ENCODE measurements at places on chromosomes 12 and 14.

- H3K27me3 ChIP-seq: no peaks in the 10 kb centered on the region
- H3K27ac ChIP-seq: no peak overlapping the region
- H3K4me1 ChIP-seq: peaks cover 3% of the 10 kb centered on the region
- DNase-seq: no peak
These were observed 10.3 kb downstream of the RBM23 start for GRCh38 chr14:22908601-22909000.

DNA sequence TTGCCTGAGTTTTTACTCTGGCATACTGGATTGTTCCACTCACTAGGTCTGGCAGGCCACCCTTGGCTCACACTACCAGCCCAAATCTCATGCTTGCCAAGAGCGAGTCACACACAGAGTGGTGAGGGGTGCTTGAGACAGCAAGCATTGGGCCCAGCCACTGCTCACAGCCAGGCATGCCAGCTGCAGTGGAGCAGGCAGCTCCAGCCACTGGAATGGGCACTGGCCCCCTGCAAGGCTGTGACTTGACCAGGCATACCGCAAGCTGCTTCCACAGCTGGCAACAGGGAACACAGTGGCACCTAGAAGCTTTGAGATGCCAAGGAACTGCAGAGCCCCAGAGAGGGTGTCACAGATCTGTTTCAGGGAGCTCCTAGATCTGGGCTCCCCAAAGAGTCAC is 488.5 kb downstream of the LRFN5 start:
- no peaks in the 10 kb centered on the region for H3K36me3 ChIP-seq
- H3K27me3 ChIP-seq: no peaks in the 10 kb centered on the region
- H3K4me3 ChIP-seq: no peak overlapping the region
- H3K4me1 ChIP-seq: no peaks in the 10 kb centered on the region
- H3K27ac ChIP-seq: no peak overlapping the region
- peak; percentile 82 for DNase-seq

DNA sequence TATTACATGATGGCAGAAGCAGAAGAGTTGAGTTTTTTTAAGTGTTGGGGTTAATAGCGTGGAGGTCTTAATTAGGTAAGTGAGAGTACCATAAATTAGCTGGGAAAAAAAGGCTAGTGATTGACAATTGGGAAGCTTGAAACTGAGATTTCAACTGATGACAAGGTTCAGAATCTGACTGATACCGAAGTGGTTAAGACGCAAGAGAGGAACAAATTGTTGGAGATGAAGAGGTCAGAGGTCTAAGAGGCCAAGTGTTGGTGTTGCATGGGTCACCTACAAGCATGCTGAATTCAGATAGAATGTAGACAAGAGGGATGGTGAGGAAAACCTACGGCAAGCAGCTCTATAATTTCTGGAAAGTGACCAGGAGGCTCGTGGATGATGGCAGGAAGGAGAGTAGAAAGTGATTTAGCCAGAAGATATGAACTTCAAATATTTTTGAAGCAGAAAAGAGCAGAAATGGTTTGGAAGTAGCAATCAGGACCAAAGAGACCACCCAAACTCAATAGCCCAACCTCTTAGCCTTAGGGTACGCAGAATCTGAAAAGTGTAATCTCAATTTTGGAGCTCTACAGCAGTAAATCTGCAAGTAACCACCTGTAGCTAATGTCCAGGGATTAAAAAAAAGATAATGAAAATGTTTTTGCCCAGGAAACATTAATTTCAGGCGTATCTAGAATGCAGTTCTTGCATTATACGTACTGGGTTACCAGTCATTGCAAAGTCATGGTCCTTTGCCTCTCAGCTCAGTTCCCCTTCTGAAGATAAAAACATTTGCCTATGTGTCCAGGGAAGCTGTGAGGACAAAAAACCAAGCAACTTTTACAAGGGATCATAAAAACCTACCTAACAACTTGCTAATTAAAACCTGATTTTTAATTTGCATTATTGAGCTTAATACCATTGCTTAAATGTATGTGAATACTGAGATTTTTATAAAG is 1.7 kb upstream of the TMPO start:
- peaks cover 33% of the 10 kb centered on the region for H3K4me1 ChIP-seq
- H3K4me3 ChIP-seq: no peak overlapping the region
- peak; percentile 52 for DNase-seq
- peak overlapping the region; percentile 90 for H3K27ac ChIP-seq

GRCh38 chr14:54585214-54585613 is 18.3 kb downstream of the SAMD4A start:
- no peak for DNase-seq
- no peak overlapping the region for H3K27ac ChIP-seq
- H3K4me3 ChIP-seq: no peak overlapping the region
- H3K27me3 ChIP-seq: no peaks in the 10 kb centered on the region
- no peaks in the 10 kb centered on the region for H3K36me3 ChIP-seq

- no peak overlapping the region for H3K4me3 ChIP-seq
- DNase-seq: no peak
- H3K27me3 ChIP-seq: no peaks in the 10 kb centered on the region
- H3K36me3 ChIP-seq: no peaks in the 10 kb centered on the region
These were observed 11.1 kb downstream of the GLIPR1L1 start for GRCh38 chr12:75345531-75345930.

GRCh38 chr14:40983604-40984003 is 623.1 kb upstream of the LRFN5 start:
- no peak overlapping the region for H3K4me3 ChIP-seq
- H3K36me3 ChIP-seq: no peaks in the 10 kb centered on the region
- no peak for DNase-seq
- H3K27ac ChIP-seq: no peak overlapping the region
